NCI-H226 (cell line): ENCODE measurements at places on chromosomes 2 and 18.

DNA sequence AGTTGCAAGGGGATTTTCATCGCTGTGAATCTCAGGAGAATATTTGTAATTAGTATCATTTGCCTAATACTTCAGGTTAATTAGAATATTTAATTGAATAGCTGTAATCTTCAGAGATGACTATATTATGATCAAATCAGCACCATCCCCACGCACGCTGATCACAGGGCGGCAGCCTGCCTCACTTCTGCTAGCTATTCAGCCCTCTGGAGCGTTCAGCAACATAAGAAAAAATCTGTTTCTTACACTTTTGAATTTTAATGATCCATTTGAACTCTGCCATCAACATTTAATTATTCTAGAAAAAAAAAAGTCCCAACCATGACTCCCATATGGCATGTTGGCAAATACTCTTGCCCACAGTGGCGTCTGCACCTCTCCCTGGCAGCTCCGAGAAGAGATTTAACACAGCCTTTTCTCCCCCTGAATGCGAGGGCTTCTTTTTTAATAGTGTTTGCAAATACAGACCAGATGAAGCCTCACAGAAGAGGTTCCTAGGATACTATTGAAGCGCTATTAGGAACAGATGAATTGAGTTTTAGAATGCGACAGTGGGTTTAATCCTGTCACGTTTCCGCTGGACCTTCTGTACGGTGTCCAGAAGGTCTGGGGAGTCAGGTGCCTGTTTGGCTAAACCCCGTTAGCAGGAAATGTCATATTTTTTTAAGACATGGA is 731.9 kb upstream of the SALL3 start:
- DNase-seq: no peak

DNA sequence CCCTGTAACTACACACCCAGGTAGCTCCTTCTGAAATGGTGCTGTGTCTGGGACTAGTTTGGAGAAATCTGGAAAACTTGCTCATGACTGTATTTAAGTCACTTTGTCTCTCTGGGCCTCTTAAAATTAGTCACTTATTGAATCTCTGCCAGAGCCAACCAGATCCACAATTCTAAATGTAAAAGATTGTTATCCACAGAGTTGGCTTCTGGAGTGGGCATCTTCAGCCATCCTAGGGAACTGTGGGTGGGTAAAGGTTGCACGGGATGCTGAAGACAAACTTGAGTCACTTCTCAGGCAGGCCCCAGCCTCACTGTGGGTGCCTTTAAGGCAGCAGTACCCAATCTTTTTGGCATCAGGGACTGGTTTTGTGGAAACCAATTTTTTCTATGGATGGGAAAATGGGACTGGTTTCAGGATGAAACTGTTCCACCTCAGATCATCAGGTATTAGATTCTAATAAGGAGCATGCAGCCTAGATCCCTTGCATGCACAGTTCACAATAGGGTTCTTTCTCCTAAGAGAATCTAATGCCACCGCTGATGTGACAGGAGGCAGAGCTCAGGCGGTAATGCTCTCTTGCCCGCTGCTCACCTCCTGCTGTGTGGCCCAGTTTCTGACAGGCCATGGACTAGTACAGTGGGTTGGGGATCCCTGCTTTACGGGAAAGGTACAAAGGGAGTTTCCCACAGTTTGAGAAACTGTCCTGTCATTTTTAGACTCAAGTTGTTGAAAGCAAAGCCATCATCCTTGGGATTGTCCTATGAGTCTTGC is 98.3 kb upstream of the SPRED2 start:
- no peak for DNase-seq

DNA sequence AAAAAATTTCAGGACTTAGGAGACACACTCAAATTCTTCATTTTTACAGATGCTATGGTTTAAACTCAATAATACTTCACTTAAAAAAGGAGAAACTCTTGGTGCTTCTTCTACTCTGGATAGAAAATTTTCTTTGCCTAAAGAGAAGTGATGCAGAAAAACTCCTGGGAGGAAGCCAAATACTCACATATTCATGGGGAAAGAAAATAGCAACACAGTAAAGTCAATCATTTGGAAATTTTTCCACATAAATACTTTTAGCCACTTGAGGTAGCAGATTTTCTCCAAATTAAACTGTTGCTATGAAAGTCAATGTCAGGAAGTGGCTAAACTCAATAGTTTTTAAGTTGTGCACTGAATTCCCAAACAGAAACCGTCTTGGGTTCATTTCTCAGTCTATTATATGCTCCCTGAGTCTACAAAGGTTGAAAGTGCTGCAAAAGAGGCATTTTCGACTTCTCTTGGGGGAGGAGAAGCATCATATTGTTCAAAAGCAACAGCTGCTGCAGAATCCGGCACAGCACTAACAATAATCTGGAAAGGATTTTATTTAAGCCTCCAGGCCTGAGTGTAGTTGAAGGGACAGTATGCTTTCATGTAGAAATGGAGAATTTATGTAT is 81.1 kb downstream of the UPP2 start:
- DNase-seq: no peak

DNA sequence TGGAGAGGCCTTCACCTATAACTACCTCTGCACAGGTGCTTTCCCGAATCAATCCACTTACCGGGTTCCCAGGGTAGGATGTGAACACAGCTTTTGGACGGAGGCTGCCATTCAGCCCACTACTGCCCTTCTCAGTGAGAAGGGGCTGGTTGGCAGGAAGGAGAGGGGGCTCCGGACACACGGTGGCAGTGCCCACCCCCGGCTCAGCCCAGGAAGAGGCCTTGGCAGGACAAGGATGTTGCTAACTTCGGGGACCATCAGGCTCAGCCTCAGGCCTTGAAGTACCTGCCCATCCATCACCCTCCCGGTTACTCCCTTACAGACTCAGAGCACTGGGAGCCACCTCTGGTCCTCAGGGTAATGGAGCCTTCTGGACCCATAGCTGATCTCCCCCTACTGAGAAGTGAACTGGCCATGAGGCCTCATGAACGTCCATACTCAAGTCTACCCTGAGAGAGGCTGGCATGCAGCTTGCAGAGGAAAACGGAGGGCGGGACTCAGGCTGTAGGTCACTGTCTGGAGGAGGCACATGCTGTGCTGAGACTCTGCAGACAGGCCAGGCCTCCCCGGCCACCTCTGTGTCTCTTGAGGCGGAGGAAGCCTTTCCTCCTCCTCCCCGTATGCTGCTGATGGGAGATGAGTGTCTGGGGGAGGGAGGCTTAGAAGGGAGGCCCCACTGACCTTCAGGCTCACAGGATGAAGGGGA is 191.0 kb downstream of the TWIST2 start:
- no peak for DNase-seq

DNA sequence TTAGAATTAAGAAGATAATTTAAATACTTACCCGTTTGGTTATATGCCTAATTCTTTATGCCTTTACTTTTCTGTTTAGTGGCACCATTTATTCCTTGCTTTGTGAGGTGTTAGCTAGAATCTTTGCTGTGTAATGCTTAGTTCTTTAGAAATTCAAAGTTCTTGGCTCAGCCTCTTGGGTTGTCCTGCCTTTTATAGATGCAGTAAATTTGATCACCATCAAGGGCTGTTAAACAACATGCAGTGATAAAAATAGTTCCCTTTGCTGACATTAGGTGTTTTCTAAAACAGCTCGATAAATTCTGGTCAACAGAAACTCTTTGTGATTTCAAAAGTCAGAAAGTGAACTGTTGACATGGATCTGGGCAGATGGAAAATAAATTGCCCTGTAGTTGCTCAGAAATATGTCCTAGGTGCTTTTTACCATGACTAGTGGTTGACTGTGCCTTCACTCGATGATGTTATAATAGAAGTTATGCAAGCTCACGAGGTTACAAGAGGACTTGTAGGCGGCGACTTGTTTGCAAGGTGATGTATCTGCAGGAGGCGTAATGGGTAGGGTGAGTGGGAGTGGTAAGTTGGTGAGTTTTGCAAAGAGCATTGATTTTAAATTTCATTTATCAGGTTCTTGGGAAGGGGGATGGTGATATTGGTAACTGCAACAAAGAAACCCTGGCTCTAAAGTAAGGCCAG is 52.1 kb downstream of the LRRTM1 start:
- no peak for DNase-seq

GRCh38 chr2:240453461-240454105 is 18.1 kb downstream of the GPC1 start:
- DNase-seq: no peak

GRCh38 chr2:44016282-44016681 is 20.5 kb upstream of the LRPPRC start:
- DNase-seq: peak; percentile 18

GRCh38 chr2:216596980-216597509 is 36.2 kb upstream of the IGFBP2 start:
- DNase-seq: peak; percentile 2

DNA sequence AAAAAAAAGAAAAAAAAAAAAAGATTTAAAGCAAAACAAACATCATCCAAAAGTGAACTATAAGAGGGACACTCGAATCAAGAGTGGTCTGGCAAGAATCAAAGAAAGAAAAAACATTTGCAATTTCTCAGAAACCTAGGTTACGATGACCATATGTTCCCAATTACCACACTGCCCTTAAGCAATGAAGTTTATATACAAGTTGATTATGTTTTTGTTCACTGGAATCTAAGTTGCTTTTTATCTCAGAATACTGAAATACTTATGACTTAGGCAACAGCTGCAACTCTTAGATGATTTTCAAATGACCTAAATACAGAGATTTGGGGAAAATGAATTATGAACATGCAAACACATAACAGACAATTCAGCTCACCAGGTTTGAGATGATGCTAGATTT is 597.1 kb upstream of the CHAC2 start:
- DNase-seq: no peak

DNA sequence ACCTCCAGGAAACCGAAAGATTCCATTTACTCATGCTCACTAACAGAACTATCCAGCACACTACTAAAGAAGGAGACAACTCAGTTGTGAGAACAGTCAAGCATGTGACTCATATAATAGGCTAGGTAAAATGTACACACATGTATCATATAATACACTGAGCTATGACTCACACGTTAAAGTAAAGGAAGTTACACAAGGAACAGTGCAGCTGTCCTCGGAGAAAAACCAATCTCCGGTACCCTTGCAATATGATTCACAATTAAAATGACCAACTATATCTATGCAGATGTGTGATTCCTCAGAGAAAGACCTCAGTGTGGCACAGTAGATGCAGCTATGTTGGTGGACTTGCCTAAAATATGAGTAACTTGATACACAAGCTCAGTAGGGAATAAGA is 76.5 kb downstream of the STRN start:
- DNase-seq: peak; percentile 88

DNA sequence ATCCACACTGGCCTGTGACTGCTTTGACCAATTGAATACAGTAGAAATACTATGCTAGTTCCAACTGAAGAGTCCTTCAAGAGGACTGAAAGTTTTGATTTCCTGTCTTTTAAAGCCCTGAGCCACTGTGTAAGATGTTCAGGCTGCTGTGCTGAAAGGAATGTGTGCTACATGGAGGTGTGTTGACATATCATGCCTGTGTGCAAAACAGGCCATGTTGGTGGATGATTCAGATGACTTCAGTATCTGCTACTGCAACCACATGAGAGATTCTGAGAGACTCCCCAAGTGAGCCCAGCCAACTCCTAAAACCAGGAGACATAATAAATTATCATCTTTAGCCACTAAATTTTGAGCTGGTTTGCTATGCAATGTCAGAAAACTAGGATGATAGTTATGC is 662.9 kb downstream of the ZEB2 start:
- DNase-seq: no peak

- no peak for DNase-seq
These were observed 185.0 kb upstream of the PID1 start for GRCh38 chr2:229456091-229456490.
